Prostate gland (tissue), 2 donors: ENCODE measurements at places on chromosomes 1 and 21. TPM values are rescaled to one million over a fixed set of nuclear protein-coding genes. Genes with fewer than 3 reads are reported as not detected.

LRRC71 gene
- total RNA-seq, result not detected

GUCA2A gene
- not detected for total RNA-seq

STIL gene
- 5.9 TPM for total RNA-seq

DNA sequence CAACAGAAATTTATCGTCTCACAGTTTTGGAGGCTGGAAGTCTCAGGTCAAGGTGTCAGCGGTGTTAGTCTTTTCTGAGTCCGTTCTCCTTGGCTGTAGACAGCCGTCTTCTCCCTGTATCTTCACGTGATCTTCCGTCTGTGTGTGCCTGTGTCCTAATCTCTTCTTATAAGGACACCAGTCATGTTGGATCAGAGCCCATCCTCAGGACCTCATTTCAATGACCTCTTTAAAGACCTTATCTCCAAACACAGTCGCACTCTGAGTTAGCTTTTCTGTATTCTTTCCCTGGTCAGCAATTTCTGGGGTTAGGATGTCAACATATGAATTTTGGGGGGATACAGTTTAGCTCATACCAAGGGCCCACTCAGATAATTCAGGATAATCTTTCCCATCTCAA lies 247.7 kb downstream of the PRDM2 start:
- DNase-seq, result no peak

DNA sequence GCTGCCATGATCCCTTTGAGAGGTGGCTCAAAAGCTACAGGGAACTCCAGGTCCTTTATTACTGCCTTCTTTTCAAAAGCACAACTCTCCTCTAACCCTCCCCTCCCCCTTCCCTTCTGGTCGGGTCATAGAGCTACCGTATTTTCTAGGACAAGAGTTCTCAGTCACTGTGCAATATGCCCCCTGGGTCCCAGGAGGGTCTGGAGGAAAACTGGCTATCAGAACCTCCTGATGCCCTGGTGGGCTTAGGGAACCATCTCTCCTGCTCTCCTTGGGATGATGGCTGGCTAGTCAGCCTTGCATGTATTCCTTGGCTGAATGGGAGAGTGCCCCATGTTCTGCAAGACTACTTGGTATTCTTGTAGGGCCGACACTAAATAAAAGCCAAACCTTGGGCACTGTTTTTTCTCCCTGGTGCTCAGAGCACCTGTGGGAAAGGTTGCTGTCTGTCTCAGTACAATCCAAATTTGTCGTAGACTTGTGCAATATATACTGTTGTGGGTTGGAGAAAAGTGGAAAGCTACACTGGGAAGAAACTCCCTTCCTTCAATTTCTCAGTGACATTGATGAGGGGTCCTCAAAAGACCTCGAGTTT lies 3.1 kb downstream of the BTG2 start:
- no peak for DNase-seq

- DNase-seq, result no peak
These were observed 258.7 kb upstream of the AJAP1 start for GRCh38 chr1:4395676-4396075.

GRCh38 chr1:28172713-28173150 lies 3.8 kb downstream of the PTAFR start:
- DNase-seq, result no peak

DNA sequence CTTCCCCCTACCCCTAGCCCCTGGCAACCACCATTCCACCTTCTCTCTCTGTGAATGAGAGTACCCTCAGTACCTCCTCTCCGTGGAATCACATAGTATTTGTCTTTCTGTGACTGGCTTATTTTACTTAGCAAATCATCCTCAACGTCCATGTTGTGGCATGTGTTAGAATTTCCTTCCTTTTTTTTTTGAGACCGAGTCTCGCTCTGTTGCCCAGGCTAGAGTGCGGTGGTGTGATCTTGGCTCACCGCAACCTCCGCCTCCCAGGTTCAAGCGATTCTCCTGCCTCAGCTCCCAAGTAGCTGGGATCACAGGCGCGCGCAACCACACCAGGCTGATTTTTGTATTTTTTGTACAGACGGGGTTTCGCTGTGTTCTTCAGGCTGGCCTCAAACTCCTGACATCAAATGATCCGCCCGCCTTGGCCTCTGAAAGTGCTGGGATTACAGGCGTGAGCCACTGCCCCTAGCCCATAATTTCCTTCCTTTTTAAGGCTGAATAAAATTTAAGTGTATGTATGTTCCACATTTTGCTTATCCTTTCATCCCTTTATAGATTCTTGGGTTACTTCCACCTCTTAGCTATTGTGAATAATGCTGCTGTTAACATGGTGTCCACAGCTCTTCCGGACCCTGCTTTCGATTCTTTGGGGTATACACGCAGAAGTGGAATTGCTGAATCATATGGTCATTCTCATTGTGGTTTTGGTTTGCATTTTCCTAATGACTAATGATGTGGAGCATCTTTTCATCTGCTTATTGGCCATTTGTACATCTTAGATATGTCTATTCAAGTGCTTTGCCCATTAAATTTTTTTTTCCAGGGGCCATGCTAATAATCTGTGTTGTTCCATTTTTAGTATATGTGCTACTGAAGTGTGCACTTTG lies 32.3 kb downstream of the ERRFI1 start:
- DNase-seq, result no peak
